Right ventricle myocardium superior (tissue), 1 donor: ENCODE measurements at places on chromosomes 2 and 18.
A peak's percentile ranks its signal among the peaks of the same experiment; 100 is the strongest.

- no peak for DNase-seq
Measured at GRCh38 chr2:115796078-115796477, 1353.6 kb downstream of the DPP10 start.

DNA sequence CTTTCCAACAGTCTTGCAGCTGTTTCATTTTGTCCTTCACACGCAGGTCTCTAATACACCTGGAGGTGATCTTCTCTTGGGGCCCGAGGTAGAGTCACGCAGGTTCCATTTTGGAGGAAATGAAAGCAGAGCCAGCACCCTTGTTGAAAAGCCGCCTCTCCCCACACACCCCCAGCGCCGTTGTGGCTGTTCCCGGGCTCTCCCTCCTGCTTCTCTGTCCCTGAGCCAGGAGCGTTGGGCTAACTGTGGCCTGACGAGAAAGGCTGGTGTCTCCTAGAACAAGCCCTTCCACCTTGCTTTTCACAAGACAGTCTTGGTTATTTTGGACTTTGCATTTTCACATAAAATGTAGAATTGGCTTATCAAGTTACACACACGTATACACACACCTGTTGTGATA lies 16.3 kb downstream of the SNED1 start:
- no peak for DNase-seq

GRCh38 chr2:113227290-113227689 lies 51.4 kb downstream of the PAX8 start:
- no peak for DNase-seq

- no peak for DNase-seq
Measured at GRCh38 chr18:50405582-50406271, 30.9 kb downstream of the SKA1 start.

GRCh38 chr18:74831571-74832250 lies 234.0 kb downstream of the ZNF407 start:
- DNase-seq, result no peak

DNA sequence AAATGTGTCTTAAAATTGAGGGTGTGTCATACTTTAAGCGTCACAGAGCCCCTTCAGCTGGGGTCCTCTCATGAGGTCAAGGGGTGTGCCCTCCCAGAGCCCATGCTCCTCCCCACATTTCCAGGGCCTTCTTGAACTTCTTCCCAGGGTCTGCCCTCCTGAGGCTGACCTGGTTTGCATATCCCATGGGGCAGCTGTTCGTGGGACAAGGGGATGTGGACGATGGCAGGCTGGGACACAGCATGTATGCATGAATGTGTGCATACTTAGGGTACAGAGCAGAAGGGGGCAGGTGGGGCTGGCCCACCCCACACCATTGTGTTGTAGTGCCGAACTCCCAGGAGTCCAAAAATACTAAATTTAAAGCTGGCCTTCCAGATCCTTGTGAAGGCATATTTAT lies 46.2 kb upstream of the TAF1B start:
- peak; percentile 10 for DNase-seq

DNA sequence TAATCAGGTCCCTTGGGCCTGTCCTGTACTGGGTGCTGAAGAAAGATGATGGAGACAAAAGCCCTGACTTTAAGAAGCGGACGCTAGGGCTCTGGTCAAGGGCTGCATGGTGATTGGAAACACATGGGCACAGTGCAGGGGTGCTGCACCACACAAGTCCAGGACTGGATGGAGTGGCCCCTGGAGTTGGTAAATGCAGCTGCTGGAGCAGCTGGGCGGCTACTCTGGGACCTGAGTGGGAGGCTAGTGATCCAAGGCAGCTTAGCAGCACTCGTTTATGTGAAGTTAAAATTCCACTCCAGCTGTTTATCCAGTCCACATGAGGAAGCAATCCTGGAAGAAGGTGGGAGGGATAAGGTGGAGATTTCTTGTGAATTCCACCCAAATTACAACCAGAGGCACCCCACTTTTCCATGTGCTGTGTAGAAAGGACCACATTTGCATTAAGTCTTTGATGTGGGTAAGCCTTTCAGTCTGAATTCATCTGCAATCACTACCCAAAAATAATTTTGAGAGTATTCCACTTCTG lies 24.9 kb downstream of the MERTK start:
- DNase-seq, result no peak

- no peak for DNase-seq
Measured at GRCh38 chr18:51330148-51330547, 132.7 kb upstream of the MEX3C start.

DNA sequence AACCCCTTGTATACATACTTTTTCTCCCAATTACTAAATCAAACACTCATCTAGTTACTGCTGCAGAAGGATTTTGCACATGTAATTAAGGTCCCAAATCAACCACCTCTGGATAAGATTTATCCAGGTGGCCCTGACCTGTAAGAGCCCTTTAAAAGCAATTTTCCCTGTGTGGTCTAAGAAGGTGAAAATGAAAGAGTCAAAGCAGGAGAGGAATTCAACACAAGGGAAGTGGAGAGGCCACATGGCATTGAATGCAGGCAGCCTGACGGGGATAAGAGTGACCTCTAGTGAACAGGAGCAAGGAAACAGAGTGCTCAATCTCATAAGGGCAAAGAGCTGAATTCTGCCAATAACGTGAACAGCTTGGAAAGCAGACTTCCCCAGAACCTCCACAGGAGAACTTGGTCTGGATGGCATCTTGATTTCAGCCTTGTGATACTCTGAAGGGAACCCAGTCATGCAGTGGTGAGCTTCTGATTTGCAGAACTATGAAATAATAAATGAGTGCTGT lies 27.2 kb downstream of the PPP3R1 start:
- no peak for DNase-seq

GRCh38 chr2:64625299-64626145 lies 28.2 kb downstream of the SERTAD2 start:
- no peak for DNase-seq

GRCh38 chr18:79496237-79496977 lies 100.7 kb downstream of the NFATC1 start:
- DNase-seq, result no peak

DNA sequence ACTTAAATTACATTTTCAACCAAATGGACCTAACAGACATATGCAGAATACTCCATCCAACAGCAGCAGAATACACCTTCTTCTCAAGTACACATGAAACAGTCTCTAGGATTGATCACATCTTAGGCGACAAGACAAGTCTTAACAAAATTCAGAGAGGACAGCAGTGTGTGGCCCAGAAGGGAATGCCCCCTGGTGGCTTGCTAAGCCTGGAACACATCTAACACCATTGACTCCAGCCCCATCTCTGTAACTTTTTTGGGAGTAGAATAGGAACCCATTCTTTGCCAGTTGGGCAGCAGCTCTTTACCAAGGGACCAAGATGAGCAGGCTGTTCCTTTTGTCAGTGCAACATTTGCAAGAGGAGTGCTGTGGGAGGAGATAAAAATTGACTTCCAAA lies 249.9 kb downstream of the PLCL1 start:
- no peak for DNase-seq

GRCh38 chr18:58118536-58118935 lies 74.5 kb downstream of the NEDD4L start:
- no peak for DNase-seq

GRCh38 chr18:49137093-49137492 lies 186.3 kb upstream of the SMAD7 start:
- DNase-seq, result no peak

DNA sequence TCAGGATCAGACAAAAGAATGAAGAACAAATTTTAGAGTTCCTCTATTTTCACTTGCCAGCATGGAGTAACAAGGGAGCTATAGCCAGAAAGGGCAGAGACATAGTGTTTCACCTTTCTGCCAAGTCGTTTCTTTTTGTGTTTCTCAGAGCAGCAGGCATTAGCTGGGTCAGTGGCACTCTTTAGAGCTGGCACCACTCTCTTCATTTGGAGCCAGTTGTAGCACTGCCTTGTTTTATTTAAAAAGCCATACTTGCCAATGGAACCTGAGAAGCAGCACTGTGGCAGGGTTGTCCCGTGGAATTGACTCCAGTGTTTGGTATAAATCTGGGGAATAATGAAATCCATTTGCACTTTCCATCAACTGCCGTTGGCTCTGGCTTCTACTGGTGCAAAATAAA lies 64.0 kb downstream of the LRRTM4 start:
- DNase-seq, result no peak

GRCh38 chr18:24674200-24674599 lies 213.8 kb downstream of the HRH4 start:
- DNase-seq, result no peak

DNA sequence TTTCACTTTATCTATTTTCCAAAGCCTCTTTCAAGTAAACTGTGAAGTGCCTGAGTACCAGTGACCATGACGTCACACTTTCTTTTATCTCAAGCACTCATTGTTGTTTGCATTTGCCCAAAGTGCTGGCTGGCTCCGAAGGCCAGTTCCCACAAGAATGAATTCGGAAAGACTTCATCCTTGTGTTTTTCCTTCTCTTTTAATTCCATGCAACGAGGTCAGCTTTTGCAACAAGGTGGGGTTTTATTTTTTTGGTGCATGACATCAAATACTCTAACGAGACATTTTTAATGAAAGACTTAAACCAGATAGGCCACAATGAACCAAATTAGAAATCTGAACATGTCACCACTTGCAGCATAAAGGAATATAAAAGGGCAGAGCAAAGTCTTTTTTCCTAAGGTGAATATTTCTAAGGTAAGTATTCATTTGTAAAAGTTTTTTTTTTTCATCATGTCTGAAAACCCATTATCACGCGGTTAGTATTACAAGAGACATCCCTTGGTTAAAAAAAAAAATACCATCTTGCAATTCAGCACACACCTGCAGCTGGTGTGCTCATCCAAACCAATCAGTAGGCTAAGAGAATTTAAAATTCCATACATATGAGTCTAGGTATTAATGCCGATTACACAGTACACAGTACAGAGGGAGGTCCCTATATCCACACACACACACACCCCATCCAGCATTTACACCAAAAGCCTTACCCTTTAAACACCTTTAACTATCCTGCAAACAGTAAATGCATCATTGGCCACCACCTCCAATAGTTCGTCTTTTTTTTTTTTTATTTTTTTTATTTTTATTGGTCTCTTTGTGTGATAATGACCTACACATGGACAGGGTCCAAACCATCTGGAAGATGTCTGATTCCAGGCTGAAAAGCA lies 2.3 kb downstream of the ARL4C start:
- DNase-seq, result no peak

GRCh38 chr2:38039121-38039910 lies 36.6 kb downstream of the CYP1B1 start:
- DNase-seq, result no peak

- no peak for DNase-seq
Measured at GRCh38 chr2:68088940-68089339, 26.1 kb upstream of the C1D start.

DNA sequence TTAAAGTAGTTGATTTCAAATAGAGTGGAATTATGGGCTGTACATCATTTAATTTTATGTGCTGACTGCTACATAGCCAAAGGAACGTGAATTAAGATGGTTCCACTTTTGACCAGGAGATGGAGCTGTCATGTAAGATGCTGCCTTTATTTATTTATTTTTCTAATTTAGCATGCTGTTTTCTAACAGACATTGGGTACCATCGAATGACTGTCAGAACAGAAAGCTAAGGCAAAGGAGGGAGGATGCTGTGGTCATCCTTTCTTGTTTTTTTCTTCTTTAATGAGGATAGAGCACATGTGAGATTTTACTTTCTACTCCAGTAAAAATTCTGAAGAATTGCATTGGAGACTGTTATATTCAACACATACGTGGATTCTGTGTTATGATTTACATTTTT lies at the start of gene SCN2A:
Gene SCN2A (plus strand): TSS at position 185 of the 400 bp plus-strand sequence. CDS start 56,410 bp downstream, outside the sequence.
- DNase-seq, result no peak

- no peak for DNase-seq
Measured at GRCh38 chr2:237966250-237966564, 607 bp upstream of the UBE2F start.

DNA sequence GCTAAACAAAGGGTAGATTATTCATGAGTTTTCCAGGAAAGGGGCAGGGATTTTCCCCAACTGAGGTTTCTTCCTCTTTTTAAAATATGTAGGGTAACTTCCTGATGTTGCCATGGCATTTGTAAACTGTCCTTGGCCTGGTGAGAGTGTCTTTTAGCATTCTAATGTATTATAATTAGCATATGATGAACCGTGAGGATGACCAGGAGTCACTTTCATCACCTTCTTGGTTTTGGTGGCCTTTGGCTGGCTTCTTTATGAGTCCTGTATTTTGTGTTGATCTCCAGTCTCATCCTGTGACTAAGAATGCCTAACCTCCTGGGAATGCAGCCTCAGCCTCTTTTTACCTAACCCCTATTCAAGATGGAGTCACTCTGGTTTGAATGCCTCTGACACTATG lies 391.0 kb upstream of the LINC00305 start:
- no peak for DNase-seq

- no peak for DNase-seq
Measured at GRCh38 chr2:234139755-234140154, 89.3 kb downstream of the SPP2 start.

GRCh38 chr18:80103231-80103630 lies 5.8 kb upstream of the ADNP2 start:
- no peak for DNase-seq

DNA sequence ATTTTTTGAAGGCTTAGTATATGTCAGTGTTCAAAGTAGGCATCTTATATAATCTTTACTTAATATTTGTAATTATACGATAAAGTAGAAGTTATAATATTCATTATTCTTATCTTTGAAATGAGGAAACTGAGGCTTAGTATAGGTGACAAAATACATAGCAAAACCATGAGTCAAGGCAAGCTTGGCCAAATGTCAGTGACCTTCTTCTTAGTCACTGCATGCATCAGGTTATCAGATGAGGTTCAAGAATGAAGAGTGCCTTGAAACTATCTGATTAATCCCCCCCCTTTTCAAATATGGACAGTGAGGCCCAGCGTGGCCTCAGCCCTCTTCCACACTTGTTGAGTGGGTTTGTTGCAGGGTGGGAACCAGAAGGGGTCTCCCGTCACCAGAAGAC lies 59.3 kb downstream of the PMAIP1 start:
- no peak for DNase-seq

DNA sequence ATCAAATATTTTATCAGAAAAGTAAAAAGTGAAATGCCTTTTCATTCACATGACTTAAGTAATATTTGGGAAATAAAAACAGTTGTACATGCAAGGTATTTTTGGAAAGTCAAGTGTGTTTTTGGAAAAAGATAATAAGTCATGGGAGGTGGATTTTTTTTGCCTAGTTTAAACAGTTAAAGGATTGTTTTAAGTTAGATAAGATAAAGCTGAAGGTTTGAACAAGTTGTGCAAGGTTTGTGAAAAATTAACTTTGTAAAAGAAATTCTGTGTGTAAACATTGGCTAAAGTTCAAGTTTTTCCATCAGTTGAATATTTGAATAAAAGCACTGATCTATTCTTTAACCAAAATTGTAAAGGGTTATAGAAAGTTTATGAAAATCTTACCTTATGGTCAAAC lies 207.9 kb upstream of the RGPD4 start:
- no peak for DNase-seq

GRCh38 chr2:145431181-145431951 lies 911.4 kb upstream of the ZEB2 start:
- DNase-seq, result no peak

GRCh38 chr2:96819128-96819875 lies 3.2 kb downstream of the CNNM3 start:
- peak; percentile 63 for DNase-seq

- DNase-seq, result no peak
Measured at GRCh38 chr2:107168141-107168540, 282.2 kb upstream of the ST6GAL2 start.

GRCh38 chr18:62023536-62023935 lies 130.7 kb upstream of the RNF152 start:
- no peak for DNase-seq

GRCh38 chr2:192887337-192887736 lies 692.6 kb upstream of the TMEFF2 start:
- no peak for DNase-seq

- DNase-seq, result no peak
Measured at GRCh38 chr2:204180649-204181048, 244.1 kb downstream of the ICOS start.

- no peak for DNase-seq
Measured at GRCh38 chr2:190980630-190981209, 33.3 kb downstream of the STAT1 start.
